ENCODE measurements at places on chromosomes 5 and 9. TPM values are rescaled to one million over a fixed set of nuclear protein-coding genes. Genes with fewer than 3 reads are reported as not detected.

- no peak for DNase-seq
Measured at GRCh38 chr9:20722221-20722620, 38.2 kb downstream of the FOCAD start.

DNA sequence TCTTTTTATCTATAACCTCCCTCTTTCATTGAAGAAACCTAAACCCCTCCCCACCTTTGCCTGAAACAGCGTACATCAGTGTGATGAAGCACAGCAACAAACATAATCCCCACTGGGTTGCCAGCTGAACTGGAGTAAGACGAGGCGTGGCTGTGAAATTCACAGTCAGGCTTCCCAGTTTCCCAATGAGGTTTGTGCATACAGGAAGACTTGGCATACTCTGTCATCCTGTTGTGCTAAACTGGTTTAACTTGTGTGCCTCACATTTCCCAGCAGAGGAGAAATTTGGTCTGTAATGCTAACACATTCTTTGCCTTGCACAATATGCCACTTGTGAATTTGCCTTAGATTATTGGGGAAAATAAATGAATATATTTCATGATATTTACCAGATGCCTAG, 121.5 kb downstream of the SV2C start:
- DNase-seq, result no peak

DNA sequence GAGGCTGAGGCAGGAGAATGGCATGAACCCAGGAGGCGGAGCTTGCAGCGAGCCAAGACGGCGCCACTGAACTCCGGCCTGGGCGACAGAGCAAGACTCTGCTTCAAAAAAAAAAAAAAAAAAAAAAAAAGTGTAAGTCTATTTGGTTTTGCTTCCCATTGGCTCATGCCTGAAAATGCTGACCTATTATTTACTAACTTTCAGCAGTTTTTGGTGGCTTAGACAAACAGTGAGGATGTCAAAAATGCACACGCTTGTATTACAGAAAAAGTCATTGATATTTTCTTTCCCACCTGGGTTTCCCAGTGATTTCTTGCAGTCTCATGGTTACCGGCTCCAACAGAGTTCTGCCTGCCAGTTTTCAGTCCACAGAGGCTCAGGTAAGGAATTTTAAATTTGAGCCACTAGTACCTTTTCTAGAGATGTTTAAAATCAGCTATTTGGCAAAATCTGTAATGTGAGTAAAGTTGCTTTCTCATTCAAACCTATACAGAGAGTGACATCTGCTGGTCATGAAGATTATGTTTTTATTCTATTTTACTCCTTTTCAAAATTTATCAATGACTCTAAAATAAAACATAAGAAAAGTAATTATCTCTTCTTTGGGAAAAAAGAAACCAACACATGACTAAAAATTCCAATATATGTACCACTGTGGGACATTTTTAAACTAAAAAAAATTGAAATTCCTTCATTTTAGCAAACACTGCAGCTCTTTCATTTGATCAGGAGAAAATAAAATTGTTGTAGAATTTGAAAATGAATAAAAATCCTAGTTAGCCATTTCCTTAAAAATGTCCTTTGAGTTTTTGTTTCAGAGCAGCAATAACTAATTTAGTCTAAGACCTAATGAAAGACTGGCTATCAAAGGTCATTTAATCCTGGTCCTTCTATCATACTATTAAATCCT, 8.8 kb downstream of the FAM200C start:
- DNase-seq, result no peak

- no peak for DNase-seq
Measured at GRCh38 chr5:151480384-151481293, 33.2 kb downstream of the SLC36A1 start.

DNA sequence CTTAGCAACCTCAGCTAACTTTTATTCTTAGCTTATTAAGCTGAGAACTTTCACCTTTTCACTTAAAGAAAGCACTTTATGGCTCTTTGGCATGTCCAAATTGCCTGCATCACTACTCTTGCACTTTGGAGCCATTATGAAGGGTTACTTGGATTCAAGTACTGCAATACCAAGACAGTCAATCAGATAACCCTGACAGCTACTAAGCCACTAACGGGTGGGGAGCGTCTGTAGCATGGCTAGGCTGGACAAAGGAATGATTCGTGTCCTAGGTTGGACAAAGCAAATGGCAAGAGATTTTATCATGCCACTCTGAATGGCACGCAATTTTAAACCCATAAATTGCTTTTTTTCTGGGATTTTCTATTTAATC, 39.6 kb downstream of the TRPM6 start:
- DNase-seq, result no peak

- DNase-seq, result no peak
Measured at GRCh38 chr5:168005093-168005492, 286.4 kb upstream of the WWC1 start.

GRCh38 chr9:127705577-127706379, 1.0 kb upstream of the CFAP157 start:
- no peak for DNase-seq

DNA sequence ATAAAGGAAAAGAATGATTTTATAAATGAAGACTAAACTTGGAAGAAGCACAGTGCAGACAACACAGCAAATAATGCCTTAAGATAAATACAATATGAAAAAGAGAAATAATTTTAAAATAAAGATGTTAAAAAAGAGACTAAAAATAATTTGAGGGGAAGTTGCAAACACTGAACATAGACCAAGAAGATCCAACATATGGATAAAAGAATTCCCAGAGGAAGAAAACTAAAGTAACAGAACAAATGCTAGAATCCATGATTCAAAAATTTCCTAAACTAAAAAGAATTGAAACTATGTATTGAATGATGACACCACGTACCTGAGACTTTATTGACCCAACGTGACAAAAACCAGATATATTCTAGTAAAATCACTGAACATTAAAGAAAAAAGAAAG, 18.7 kb upstream of the SMIM23 start:
- no peak for DNase-seq

- no peak for DNase-seq
Measured at GRCh38 chr9:127030814-127031740, 91.4 kb downstream of the ANGPTL2 start.

- no peak for DNase-seq
Measured at GRCh38 chr9:4548811-4549725, 58.8 kb downstream of the SLC1A1 start.

DNA sequence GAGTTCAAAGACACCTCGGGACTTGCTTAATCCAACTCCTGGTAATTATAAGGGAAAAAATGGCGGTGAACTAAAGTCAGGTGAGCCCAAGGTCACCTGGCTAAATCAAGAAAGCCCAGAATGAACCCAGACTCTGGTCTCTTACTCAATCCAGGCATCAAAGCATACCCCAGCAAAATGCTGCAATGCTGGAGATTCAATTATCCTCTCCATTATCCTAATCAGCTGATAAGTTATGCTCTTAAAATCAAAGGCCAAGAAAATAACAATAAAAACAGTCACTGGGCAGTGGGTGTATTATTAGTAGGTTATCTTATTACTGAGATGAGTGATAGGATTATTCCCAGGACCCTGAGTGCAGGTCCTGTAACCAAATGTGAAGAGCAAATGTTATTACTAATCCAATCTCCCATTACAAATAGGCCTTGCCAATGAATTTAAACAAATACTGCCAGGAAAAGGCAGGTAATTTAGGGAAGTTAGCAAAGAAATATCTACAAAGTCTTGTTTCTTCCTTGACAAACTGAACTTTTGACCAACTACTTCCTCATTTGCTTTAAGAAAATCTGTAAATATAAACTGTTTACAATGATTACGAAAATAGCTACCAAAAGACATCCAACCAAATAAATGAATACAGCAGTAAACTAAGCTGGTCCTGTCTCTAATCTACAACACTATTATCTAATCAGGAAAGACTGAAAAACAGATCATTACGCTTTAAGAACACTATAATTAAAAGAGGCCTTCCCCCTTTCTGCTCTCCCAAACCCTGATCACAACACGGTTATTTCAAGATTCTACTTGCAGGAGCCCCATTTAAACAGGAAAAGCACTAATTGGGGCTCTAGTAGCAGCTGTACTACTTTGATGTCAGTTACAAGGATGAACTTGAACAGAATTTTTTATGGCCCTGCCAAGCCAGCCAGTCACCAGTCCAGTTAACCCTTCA, 103.2 kb downstream of the MED27 start:
- DNase-seq, result no peak

GRCh38 chr5:69090158-69090557, 3.7 kb upstream of the SLC30A5 start:
- no peak for DNase-seq

DNA sequence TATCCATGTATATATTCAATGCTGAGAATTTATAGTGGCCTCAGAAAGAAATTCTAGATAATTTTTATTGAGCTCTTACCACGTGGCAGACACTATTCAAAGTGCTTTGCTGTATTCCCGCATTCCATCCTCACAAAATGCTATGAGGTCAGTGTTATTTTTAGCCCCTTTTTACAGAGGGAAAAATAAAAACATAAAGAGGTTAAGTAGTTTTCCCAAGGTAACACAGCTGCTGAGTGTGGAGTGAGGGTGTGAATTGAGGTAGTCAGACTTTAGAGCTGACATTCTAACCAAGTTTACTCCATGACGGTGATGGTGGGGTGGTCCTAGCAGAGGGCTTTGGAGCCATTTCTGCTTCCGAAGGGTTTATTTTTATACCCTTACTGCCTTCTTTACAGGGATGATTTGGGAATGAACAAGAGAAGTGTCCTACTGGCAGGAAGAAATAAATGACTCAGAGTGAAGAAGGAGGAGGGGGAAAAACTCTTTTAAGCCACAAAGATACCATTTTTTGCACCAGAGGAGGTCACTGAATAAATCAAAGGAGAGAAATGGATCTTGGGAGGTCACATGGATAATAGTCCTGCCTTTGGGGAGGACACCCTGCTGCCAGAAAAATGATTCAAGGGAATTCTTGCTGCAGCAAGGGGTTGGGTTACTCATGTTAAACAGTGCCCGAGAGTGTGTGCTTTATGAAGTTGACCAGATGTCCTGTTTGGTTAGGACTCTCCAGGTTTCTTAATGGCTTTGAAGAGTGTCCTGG, 76.1 kb downstream of the HMHB1 start:
- DNase-seq, result no peak

- DNase-seq, result no peak
Measured at GRCh38 chr9:125821078-125821477, 73.9 kb downstream of the PBX3 start.

- no peak for DNase-seq
Measured at GRCh38 chr5:171246231-171246630, 62.8 kb upstream of the TLX3 start.

DNA sequence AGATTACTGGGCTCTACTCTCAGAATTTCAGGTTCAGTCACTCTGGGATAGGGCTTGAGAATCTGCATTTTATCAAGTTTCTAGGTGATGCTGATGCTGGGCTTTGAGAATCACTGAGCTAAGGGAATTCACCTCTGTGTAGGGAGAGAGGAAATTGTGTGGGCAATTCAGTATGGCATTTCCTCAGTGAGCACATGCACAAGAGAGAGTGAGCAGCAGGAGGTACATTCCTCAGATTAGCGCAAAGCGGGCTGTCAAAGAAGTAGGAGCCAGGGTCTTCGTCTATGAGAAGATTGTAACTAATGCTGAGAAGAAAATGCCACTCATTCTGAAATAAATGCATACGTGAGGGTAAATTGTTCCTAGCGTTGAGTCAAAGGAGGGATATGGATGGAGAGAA, 175.9 kb downstream of the KIF4B start:
- no peak for DNase-seq

DNA sequence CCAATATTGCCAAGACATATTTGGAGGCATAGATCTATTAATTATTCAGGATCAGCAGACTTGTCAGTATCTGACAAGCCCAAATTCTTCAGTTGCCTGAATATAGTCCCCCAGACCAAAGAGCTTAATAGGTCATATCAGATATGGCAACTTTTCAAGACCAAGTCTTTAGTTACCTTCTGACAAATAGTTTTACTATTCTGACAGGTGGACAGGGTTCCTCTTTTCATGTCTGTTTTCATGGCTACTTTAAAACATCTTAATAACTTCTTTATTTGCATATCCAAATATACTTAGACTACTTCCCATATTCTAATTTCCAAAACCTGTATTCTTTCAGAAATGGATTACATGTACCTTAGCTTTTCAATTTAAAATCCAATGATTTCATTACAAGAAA, 65.4 kb downstream of the AUH start:
- no peak for DNase-seq

DNA sequence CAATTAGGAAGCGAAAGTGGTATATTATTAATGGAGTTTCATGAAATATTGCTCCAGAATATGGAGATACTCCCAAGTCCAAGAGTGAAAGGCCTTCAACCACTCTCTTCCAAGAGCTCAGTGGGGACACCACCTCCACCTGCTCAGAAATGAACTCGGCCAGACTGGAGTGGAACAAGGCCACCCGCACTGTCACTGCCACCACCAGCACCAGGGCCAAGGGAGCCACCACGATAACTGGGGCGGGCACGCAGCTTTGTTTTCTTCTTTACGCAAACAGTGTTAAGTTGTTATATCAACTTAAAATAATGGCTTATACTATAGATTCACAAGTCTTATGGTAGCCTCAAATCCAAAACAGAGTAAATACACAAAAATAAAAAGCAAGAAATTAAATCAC, 204.1 kb downstream of the TRPM3 start:
- DNase-seq, result no peak

- DNase-seq, result no peak
Measured at GRCh38 chr9:130642926-130643325, 21.5 kb upstream of the PRDM12 start.

GRCh38 chr5:43044181-43044914, 4.2 kb upstream of the ANXA2R start:
- no peak for DNase-seq

DNA sequence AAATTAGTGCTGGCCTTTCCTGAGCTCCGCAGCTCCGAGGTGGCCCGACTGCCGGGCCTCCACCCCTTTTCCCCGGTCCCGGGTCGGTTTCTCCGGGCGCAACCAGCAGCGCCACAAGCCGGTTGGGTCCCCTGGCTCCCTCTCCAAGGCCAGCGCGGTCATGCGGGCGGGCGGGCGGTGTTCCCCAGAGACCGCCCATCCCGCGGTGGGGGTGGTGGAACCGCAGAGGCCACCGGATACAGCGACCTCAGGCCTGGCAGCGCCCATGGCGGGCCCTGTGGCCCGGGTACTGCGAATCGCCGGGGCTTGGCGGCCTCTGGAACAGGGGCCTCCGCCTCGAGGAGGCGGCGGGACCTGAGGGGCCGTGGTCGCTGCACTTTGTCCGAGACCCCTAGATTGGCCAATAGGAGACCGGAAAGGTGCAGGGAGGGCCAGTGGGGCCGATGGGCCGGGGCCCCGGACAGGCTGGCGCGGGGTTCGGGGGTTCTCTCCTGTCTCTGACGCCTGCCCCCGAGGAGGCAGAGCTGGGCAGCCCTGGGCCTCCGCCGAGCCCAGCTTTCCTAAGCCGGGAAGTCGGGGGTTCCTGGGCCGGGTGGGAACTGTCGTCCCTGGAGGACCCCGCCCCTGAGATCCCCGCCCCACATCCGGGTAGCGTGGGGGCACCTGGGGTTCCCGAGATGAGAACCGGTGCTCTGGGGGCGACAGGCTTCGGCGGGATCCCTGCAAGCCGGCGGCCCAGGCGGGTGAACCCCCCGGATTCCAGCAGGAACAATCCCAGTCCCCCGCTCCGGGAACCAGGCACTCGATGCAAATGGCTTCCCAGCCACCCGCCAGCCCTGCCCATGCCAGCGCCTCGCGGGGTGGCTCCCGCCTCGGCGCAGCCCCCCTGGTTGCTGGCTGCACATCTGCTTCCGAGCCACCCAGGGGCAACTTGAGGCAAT, 293.9 kb downstream of the ZSWIM6 start:
- DNase-seq, result no peak

- DNase-seq, result no peak
Measured at GRCh38 chr5:133801955-133802751, 166.3 kb downstream of the C5orf15 start.

The DNAJA1 gene
- total RNA-seq, result 143 TPM

The SLC36A2 gene
- total RNA-seq, result not detected

The IFNA2 gene
- total RNA-seq, result not detected

The BTNL9 gene
- not detected for total RNA-seq

Data from SJSA1 (cell line).